ENCODE measurements at places on chromosomes 13 and 19. TPM values are rescaled to one million over a fixed set of nuclear protein-coding genes. Genes with fewer than 3 reads are reported as not detected.

DNA sequence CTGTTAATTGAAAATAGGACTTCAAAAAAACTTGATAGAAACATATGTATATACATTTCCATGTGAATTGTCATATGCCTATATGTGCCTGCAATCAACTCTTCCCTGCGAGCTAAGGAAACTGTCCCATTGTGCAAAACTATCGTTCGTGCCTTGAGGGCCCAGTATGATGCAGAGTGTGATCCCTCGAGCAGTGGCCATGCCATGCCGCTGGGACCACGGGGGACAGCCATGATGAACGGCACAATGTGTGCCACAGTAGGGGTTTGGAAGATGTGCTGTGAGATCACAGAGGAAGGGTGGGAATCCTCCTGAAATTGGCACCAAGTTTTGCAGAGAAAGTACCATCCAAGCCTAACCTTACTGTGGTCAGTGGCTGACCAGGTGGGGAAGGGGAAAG, 118.1 kb upstream of the SOX1 start:
- DNase-seq = no peak

Gene CEACAM7
- polyA plus RNA-seq = not detected

DNA sequence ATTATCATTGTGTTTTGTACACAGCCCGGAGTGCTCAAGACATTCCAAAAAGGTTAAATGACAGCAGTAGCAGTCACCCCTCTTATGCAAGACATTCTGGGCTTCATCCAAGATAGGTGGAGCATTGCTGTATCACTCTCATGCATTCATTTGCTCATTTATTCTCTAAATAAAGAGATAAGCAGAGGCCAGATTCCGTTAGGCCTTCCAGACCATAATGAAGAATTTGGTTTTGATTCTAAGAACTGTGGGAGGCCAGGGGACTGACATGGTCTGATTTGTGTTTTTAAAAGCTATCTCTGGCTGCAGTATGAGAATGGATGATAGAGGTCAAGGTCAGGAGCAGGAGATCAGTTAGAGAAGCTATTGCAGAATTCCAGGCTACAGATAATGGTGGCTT, 145.8 kb downstream of the KCNRG start:
- DNase-seq = no peak

DNA sequence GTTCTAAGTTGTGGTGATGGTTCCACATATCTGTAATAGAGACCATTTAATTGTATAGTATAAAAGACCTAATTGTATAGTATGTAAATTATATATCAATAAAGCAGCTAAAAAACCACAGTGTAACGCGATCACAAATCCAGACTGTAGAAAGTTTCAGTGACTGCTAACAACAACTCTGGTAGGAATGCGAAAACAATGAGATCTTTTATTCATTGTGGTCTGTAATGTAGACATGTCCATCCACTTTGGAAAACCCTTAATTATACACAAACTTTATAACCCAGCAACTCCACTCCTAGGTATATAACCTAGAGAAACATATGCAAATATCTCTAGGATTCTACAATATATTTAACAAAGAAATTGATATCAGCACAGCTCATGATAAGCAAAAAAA, 549.5 kb downstream of the SLITRK1 start:
- DNase-seq = no peak

DNA sequence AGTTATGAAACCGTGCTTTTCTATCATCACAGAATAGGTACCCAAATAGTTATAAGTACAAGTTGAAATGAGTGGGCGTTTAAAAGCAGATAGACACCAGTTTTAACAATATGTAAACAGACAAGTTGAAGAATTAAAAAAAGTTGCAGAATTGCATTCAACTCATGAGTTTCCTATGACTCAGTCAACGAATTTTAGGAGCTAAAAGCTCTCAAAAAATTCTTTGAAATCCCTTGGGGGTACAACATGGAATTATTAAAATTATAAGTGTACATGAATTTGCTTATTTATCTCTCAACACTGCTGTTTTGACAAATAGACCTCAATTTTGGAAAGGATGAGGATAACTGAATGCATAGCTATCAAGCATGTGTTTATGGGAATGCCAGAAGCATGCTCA, 693.4 kb downstream of the PCDH9 start:
- DNase-seq = no peak

Gene OSCAR
- 0.07 TPM for polyA plus RNA-seq

- no peak for DNase-seq
Observed at GRCh38 chr19:48302600-48302959, 22.8 kb upstream of the EMP3 start.

- DNase-seq = no peak
Observed at GRCh38 chr13:74026753-74027152, 107.5 kb downstream of the KLF12 start.
